ENCODE measurements at places on chromosomes 12 and 14.

- DNase-seq: no peak
These were observed 5.0 kb upstream of the NPAS3 start for GRCh38 chr14:32933629-32934072.

GRCh38 chr12:93541578-93542225 lies 30.8 kb upstream of the SOCS2 start:
- DNase-seq: no peak

GRCh38 chr12:90261283-90261682 lies 552.6 kb upstream of the ATP2B1 start:
- no peak for DNase-seq

DNA sequence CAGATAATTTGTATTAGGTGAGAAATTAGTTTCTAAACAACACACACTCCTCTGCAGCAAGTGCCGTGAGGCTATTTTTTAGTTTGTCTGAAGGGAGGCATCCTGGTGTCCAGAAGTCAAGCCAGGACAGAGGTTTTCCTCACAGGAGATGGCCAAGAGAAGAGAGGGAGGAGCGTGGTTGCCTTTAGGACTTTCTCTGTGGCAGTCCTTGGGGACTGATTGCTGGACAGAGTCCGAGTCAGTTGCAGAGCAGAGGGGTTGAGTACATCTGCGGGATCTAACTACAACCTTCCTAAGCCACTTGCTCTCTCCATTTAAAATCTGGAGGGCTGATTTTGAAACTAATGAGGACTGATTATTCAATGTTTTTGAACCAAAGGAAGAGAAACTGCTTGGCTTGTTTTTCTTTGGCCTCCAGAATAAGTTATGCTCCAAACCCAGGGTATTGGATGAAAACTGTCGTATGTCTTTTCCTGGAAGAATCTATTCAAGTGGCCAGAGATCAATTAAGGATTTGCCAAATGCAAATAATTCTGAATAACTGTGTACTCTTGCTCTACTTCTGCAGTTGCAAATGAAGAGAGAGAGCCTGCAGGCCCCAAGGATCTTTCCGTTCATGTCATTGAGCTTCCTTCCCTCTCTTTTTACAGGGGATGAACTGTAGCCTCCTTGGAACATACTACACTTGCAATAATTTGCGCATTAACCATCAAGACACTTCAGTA lies 1.2 kb downstream of the SLCO1C1 start:
- peak; percentile 34 for DNase-seq

- DNase-seq: peak; percentile 20
These were observed 21.8 kb upstream of the FBXO34 start for GRCh38 chr14:55249423-55249822.

GRCh38 chr12:95205016-95205624 lies 12.1 kb downstream of the FGD6 start:
- DNase-seq: no peak

GRCh38 chr12:75130811-75131210 lies 78.8 kb downstream of the KCNC2 start:
- no peak for DNase-seq

DNA sequence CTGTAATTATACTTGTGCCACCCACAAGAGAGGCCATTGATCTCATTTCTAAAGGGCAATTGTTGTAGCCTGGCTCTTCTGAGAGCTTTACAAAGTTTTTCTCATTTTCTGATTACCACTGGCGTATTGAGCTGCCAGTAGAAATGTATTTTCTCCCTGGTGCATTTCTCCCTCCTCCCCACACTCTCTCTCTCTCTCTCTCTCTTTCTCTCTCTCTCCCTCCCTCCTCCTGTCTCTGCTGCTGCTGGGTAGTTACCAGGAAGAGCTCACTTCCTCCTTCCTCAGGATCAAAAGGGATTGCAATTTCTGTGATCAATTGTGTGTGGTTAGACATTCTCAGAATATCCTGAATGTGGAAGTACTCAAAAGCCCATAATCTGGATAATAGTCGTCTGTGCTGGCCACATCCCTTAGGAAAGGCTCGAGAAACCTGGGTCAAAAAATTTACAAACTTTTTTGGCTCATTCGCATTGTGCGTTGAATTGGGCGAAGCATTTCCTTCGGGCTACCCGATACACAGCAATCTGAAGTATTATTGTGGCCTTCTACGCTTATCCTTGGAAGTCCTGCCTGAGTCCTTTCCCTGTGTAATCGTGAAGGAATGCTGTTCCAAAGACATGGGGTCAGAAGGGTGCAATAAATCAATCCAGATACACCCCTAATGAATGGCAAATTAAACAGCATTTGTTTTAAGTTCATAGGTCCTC lies 254.8 kb downstream of the MSRB3 start:
- DNase-seq: peak; percentile 21

- peak; percentile 20 for DNase-seq
These were observed 58.4 kb upstream of the BDKRB2 start for GRCh38 chr14:96146131-96146771.

Data from SK-MEL-5 (cell line).